H4 (cell line): ENCODE measurements at places on chromosomes 5 and 9. TPM values are rescaled to one million over a fixed set of nuclear protein-coding genes. Genes with fewer than 3 reads are reported as not detected.
A peak's percentile ranks its signal among the peaks of the same experiment; 100 is the strongest.

DNA sequence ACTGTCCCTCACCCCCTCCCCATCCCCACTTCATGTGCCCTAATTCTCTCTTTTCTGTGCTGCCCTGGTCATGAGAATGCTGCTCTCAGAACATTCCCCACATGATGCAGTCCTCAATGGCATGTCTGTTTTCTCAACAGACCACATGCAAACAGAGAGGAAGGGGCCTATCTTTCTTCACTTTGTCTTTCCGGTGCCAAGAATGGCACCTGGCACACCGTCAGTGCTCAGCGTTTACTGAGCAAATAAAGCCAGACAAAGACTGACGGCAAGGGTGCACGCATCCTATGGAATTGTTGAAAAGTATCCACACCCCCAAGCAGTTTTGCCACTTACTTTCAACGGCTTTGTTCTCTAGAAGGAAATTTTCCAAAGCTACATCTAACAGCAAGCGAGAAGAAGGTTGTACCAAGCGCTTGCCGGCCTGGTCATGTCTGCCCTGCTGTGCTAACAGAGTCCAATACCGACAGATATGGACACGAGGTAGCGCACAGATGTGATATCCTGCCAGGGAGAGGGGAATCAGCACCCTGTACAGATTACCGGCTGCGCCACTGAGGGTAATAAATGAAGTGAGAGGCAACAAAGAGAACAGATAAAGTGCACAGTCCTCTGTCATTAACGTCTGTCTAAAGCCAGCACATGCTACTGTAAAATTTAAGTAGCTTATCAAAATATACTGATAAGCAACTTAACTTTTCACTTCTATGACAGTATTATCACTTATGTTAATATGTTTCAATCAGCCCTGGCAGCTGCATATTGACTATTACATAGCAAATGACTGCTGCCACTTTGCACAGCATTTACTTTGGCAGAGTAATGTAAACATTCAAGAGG, 251.7 kb downstream of the DENND1A start:
- DNase-seq, result no peak

DNA sequence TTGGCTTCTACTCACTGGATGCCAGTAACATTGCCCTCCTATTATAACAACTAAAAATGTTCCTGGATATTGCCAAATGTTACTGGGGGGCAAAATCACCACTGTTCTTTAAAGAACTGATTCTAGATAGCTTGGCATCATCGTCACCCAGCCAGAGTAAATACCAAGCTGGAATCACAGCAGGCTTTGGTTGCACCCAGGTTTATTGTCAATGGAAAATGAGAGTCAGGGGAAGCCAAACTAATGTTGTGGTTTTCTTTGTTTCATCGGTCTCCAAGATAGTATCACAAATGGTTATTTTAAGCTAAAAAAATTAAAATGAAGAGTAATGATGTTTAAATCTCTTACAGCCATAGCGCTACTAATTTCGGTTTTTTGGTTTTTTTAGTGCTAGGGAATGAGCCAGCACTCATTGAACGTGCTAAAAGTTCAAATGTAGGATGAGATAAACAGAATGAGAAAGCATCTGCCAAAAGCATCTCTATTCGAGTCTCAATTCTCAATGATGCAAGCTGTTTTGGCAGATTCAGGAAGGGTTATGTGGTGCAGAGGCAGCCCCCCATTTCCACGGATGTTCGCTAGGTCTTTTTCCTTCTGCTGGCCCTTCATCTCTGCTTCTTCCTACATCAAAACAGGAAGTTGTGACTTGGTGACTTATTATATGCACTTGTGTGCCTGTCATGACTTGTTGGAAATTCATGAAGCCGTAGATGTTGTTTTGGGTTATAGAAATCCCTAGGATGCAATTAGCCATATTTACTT, 558.0 kb downstream of the EBF1 start:
- no peak for DNase-seq

- DNase-seq, result peak; percentile 82
These were observed at the start of gene ENHO for GRCh38 chr9:34522971-34523797. Gene ENHO (minus strand): TSS chr9:34522990. CDS start chr9:34521695, 1,295 bp downstream.

DNA sequence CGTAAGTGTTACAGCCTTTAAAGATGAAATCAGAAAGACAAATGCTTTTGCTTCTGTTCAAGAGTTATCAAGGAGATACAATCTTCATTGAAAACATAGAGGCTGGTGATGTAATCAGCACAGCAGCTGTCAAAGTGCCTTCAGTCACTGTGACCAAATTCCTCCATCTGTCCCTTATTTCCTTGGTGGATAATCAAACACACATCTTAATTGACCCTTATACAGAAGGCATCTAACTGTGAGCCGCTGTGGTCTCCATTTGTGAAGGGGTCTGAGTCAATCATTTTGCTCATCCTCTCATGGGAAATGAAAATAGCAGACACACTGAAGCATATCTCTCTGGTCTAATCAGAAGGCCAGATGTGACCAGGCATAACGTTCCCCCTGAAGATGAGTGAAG, 130.1 kb upstream of the TLR4 start:
- no peak for DNase-seq

- DNase-seq, result no peak
These were observed 248.6 kb upstream of the NR4A3 start for GRCh38 chr9:99573085-99573484.

- no peak for DNase-seq
These were observed 53.6 kb downstream of the PDCD1LG2 start for GRCh38 chr9:5563886-5564285.

DNA sequence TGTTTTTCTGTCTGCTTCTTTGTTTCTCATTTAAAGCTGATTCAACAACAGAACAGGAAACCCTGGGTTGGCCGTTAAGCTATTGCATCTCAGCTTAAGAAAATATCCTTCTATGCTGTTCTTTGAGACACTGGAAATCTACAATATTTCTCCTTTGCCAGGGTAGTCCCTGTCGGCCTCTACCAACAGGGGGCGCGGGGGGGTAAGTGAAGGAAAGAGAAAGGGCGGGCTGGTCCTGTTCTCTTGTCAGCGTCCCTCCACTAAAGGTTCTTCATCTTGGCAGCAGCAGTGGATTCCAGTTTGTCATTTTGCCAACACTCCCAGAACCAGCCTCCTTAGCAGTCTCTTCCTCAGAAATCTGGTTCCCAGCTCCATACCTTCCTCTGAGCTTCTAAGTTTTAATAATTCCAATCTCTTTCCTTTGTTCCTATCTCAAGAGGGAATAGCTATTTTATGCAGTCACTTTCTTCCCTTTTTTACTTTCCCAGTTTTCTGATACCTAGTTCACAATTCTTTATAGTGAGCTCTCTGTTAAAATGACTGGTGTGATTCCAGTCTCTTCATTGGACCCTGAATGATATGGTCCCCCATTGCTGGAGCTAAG, 222.3 kb downstream of the GLIS3 start:
- peak; percentile 42 for DNase-seq

DNA sequence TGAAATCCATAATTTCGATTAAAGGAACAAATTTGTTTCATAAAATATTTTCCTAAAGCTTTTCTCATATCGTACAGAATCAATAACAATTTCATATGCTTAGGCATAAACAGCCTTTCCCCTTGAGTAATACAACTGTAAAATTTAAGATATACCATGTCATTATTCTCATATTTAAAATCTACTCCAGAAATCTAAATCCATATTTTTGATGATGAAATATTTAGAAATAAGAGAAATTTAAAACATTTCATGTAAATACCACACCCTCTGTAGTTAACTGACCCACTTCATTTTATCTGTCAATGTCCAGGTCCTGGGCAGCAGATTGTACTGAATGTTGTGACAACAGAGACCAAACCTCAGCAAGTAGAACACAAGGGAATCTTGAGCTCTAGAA, 5.1 kb downstream of the POC5 start:
- no peak for DNase-seq

DNA sequence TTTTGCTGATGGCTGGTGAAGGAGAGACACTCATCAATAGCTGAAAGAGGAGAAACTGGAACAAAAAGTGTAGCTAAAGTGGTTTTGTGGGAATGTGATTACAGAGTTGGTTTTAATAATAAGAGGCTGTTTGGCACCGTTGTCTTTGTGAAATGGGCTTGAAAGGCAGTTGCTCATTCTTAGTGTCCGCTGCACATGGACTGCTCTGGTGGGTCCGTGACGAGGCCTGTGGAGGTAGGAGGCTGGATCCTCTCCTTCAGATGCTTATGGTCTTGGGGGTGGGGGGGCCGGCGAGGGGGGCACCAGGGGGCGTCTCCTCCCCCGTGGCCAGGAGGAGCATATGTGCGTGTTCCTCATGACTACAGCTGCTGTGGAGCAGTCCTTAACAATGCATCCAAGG, 29.8 kb downstream of the FUBP3 start:
- DNase-seq, result no peak

DNA sequence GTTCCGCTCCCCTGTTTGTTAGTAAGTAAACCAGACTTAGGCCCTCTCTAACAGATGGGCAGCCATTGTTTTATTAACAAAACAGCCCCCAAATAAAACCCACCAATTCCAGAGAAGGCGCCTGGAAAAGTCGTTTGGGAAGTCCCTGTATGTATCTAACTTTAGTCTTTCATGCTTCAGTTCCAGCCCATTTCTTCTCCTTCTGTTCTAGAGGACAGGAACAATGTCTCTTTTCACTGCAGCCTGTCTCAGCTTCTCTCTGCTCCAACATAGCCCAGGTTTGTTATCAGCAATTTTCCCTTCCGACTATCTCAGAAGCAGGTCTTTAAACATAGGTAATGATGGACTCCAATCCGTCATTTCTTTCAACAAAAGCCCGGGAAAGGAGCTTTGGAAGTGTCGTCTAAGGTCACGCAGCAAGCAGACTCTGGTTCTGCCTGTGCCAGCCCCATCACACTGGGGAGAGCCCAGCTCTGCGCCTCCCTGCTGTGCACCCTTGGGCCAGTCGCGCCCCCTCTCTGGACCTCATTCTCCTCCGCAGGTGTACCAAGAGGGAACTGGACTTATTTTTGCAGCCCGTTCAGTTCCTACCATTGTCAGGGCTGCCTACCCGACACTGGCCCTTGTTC, 9.6 kb upstream of the AKNA start:
- DNase-seq, result no peak

DNA sequence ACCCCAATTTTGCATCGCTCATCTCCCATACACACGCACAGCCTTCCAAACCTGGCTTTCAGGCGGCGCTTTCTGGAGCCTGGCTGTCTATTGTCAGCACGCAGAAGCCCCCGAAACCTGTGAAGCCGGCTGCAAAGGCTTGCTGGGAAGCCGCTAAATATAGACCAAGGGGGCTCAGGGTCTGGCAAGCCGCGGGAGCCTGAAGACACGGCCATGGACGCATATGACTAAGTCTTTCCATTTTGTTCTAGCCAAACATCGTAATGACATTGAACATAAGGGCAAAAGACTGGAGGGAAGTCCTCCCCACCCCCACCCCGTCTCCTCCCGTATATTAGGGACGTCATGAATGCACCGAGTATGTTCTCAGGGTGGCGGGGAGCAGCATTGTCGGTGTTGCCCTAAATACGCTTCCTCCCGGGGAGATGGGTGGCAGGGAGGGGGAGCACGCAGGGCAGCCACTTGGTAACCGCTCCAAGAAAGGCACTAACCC, 1.1 kb downstream of the CTNND2 start:
- DNase-seq, result no peak

- DNase-seq, result peak; percentile 34
These were observed 163.2 kb downstream of the ARRDC3 start for GRCh38 chr5:91219803-91220371.

CTNND2 gene
- 0.58 and 1.6 TPM in 2 replicates for total RNA-seq

GRXCR2 gene
- not detected in 2 replicates for total RNA-seq

CIZ1 gene
- 15.5 and 32.0 TPM in 2 replicates for total RNA-seq

PLEKHG4B gene
- total RNA-seq, result 7.3 and 13.1 TPM in 2 replicates
